ENCODE measurements at places on chromosomes 5 and 9.

DNA sequence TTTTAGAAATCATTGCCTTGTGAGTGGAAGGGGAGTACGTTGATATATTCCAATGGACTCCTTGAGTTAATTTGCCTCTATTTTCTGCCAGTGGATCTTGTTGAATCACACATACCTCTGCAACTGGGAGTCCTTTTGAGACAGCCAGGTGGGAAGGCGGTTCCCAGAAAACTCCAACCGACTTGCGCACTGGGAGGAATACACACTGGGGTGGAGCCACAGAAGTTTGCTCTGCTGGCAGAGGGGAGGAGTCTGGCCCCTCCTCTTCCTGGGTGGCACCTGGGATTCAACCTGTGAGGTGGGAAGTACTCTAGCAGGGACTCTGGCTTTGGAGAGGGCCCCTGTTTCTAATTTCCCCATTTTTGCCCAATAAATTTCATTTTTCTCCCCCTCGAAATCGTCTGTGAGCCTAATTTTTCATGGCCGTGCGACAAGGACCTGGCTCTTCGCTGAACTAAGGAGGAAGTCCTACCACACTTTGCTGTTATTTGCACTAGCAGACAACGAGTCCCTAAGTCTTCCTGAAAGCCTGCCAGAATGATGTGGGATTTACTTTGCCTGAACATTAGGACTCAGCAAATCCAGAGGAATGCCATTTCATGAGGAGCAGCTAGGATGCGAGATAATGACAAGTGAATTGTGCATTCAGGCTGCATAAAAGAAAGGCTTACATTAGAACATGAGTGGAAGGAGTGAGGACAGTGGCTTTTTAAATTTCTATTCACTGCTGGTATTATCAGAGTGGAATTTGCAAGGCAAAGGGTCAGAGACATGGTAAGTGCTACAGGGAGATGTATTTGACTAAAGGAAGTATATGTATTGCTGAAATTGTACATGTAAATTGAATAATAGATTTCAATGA is 67.2 kb downstream of the PRLR start:
- DNase-seq, result no peak

DNA sequence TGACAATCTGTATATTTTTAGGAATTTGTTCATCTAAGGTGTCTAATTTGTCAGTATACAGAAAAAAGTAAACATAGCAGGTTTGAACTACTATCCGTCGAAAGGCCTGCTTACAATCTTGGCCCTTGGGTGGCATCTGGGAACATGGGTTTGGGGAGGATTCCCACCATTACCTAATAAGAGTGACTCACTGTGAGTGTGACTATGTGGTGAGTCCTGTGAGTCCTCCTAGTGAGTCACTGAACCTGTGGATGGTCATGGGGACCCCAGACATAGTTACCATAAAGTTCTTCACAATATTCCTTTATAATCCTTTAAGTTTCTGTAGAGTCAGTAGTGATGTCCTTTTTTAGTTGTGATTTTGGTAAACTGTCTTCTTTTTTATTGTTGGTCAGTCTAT is 37.0 kb downstream of the RNF130 start:
- DNase-seq, result no peak

- DNase-seq, result no peak
These were observed 6.3 kb downstream of the HNRNPA0 start for GRCh38 chr5:137747848-137748247.

- no peak for DNase-seq
These were observed 78.5 kb downstream of the ERP44 start for GRCh38 chr9:100020121-100020795.

DNA sequence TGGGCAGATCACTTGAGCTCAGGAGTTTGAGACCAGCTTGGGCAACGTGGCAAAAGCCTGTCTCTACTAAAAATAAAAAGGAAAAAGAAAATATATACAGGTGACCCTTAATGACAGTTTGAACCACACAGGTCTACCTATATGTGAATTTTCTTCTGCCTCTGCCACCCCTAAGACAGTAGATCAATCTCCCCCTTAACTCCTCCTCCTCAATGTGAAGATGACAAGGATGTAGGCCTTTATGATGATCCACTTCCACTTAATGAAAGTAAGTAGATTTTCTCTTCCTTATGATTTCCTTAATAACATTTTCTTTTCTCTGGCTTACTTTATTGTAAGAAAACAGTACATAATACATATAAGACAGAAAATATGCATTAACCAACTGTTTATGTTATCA is 3.4 kb downstream of the AKNA start:
- no peak for DNase-seq

DNA sequence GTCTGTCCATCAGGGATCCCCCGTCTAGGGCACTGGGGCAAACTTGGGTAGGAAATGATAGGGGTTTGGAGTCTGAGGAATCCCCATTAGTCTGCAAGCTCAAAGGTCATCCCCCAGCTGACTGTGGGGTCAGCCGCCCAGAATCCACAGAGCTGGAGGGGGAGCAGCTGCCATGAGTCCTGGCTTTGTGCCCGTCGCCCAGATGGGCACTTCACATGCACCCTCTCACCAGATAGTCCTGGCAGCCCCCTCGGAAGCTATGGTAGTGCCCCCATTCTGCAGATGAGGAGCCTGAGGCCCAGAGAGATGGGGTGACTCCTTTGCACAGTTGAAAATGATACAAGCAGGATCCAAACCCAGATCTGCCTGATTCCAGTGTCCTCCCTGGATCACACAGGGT is 35.7 kb upstream of the RPL26L1 start:
- DNase-seq, result no peak

DNA sequence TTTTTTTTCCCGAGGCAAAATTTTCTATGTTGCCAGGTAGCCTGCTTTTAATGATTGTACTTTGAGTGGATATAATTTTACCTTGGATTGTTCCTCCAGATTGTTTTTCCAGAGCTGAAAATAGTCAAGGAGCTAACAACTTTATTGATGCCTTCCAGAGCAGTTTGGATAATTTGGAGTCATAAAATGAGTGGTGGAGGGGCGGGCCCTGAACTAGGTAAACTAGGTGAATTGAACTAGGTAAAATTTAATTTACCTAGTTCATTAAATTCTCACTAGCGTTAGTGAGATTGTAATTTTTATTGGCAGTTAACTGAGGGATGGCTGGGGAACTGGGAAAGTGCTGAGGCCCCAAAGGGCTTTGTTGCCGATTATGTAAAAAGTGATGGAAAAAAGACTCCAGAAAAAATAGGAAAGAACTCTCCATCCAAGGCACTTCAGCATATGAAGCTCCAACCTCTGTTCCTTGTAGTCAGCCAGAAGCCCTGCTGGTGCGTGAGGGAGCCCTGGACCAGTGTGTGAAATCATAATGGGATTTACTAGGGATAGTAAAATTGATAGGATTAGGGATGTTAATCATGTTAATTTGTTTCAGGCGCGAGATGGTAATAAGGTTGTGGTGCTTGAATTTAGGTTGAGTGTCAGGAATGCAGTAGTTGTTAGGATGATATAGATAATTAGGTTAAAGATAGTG is 1.7 kb downstream of the DNAJC25 start:
- no peak for DNase-seq

GRCh38 chr5:77498952-77499351 is 6.8 kb upstream of the WDR41 start:
- DNase-seq, result no peak

DNA sequence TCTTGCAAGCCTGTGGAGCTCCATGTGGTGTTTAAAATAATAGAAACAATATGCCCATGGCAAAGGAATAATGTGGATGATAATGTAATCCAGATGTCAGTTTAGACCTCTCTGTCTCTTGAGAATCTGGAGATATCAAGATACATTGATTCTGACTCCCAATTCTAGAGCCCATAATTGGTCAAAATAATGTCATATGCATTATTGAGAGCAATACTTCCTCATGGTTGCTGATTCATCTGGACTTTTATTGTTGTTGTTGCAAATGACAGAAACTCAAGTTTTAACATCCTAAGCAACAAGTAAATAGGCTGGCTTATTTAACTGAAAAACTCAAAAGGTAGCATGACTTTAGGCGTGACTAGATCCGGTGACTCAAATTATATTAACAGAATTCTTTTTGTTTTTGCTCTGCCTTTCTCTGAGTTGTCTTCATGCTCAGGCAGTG is 152.1 kb downstream of the PCSK1 start:
- no peak for DNase-seq

GRCh38 chr9:135507104-135508035 is 6.9 kb downstream of the MRPS2 start:
- DNase-seq, result no peak

DNA sequence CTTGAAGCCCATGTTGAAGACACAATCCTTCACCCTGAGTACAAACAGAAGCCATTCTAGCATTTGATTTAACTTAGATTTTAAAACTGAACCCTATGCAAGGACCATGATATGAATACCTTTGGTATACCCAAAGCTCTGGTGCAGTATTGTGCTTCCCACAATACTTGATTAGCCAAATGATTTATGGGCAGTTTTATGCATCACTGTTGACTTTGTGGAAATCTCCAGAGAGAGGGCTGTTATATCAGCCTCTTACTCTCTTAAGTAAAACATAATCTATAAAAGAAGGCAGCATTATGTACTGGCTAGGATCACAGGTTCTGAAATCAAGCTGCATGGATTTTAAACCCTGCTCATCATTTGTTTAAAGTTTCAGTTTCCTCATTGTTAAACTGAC is 762.8 kb downstream of the EFNA5 start:
- DNase-seq, result no peak

DNA sequence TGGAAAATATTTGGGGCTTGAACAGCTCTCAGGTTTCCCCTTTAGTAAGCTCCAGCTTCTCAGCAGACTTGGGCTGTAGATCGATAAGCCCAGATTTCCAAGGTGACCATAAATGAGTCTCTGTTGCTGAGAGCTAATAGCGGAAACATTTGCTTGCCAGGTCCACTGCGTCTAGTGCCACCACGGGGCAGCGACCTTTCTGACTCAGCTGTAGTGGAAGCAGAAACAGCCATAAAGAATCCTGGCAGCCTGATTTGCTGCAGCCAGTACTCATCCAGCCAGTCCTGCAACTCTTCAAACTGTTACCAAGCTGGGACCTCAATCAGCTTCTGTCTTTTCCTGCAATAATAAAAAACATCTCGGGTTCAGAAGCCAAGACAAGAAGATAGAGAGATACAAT is 241.7 kb downstream of the DOCK8 start:
- no peak for DNase-seq

- no peak for DNase-seq
These were observed 17.2 kb upstream of the C5orf15 start for GRCh38 chr5:133985540-133986180.

DNA sequence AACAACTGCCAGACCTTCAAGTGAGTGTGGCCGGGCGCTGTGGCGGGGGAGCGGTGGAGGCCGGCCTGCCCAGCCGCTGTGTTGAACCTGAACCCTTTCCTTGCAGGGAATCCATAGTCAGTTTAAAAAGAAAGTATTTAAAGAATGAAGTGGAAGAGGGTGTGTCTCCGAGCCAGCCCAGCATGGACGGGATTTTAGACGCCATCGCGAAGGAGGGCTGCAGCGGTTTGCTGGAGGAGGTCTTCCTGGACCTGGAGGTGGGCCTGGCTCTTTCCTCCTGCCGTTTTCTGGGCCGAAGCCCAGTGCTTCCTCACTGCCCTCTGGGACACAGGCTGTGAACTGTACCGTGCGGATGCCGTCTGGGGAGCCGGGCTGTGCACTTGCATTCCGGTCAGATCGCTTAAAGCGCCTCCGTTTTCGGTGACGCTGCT is 19.1 kb downstream of the EXOC3 start:
- no peak for DNase-seq

- no peak for DNase-seq
These were observed 389.6 kb downstream of the KIAA0825 start for GRCh38 chr5:94228791-94229190.

DNA sequence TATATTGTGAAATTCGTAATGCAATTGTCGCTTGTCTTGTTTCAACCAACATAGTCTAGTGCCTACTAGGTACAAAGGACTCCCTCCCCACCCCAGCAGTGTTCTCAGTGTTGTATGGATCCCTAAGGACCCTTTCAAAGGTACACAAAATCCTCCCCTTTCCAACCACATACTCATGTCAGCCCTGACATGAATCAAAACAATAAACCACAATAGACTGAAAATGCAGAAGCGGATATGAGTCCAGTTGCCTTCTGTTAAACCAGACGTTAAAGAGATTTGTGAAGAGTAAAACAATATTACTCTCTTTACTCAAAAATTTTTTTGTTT is 82.4 kb upstream of the IFNK start:
- DNase-seq, result no peak

DNA sequence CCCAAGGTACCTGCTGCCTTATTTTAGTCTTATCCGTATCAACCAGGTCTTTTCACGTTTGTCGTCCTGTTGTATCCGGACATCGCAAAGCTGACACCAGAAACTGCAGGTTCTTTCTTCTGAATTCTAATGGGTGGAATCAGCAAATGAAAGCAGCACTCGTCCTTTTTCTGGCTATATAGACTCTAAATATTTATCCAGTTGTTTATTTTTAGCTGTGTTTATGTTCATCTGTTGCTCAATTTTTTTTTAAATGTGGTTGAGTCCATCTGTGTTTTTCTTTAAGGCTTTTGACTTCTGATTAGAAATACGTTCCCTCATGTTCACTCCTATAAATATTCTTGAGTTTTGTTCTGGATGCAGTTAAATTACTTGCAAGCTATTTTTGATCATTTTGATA is 831.7 kb downstream of the MTRR start:
- no peak for DNase-seq

GRCh38 chr5:170466988-170467707 is 36.7 kb upstream of the KCNIP1 start:
- DNase-seq, result no peak

DNA sequence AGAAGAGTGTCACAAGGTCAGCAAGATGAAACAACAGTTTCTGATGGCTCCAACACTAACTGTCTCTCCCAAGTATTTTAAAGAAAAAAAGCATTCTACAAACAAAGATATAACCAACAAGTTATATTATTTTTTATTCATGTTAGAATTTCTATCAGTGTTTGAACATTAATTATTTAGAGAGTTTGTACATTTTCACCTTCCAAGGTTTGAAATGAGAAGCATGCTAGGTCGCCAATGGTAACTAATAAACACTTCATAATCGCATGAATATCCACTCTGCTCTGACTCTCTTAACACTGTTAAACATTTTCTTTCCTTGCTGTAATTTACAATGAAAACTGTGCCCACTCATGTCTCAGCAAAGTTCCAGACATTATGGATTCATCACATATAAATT is 73.5 kb downstream of the PTCH1 start:
- no peak for DNase-seq

- DNase-seq, result no peak
These were observed 54.0 kb upstream of the MCCC2 start for GRCh38 chr5:71533142-71533541.

GRCh38 chr5:78005021-78005785 is 229.1 kb upstream of the TBCA start:
- DNase-seq, result no peak

GRCh38 chr9:96116275-96117064 is 185.5 kb downstream of the HSD17B3 start:
- DNase-seq, result no peak

DNA sequence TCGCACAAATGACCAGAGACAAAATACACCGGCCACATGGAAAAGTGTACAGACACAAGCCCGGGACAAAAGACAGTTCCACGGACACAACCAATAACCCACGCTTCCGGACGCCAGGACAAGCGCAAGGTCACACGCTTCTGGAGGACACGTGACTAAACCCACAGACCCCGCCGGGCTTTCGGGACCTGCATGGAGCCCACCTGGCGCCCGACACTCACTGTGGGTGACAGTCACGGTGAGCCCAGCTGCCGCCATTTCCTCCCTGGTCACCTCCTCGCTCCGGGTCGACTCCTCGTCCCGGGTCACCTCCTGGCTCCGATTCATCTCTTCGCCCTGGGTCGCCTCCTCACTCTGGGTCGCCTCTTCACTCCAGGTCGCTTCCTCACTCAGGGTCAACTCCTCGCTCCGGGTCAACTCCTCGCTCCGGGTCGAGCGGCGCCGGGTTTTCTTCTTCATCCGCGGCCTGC is 470 bp downstream of the BAG1 start:
- no peak for DNase-seq

GRCh38 chr5:85512896-85513295 is 1104.8 kb upstream of the COX7C start:
- no peak for DNase-seq

Data from cortex of kidney (tissue), 1 donor.